ENCODE measurements at places on chromosomes 5 and 9.
A peak's percentile ranks its signal among the peaks of the same experiment; 100 is the strongest.

DNA sequence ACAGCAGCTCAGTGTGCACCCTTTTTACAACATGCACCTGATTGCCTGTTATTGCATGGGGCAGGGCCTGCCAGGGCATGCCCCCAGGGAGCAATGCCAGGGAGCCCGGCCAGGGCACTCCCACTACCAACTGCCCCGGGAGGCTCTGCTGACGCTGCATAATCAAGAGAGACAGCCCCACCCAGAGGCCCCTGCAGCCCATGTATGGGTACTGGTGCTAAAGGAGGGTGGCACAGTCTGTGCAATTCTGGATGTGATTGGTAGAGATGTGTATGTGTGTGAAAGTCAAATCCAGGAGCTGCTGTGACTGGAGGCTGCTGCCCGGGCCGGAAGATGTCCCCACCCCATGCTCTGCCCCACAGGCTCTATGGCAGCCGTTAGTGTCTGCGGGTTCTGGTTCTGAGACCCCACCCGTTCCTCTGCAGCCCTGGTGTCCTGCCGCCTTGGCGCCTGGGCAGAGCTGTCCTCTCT is 3.9 kb upstream of the NEURL1B start:
- DNase-seq, result no peak

- peak; percentile 18 for DNase-seq
Observed at GRCh38 chr9:100472788-100473275, at the start of gene TMEFF1. TSS of gene TMEFF1 (plus strand) at chr9:100473149. CDS start at chr9:100473545, 396 bp downstream.

DNA sequence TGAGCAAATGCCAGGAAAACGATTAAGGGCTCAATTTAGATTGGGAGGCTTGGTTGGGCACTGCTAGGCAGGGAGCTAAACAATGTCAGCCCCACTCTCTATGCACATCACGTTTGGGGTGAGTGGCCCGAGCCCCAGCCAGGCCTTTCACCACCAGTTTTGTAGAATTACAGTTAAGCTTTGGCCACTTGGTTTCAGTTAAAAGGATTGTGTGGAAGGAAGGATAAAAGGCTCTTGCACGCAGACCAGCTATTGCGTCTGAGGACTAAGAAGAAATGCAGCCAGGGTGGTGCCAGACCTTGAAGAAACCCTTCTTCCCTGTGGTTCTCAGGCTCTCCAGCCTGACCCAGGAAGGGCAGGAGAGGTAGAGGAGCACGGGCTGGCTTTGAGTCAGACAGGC is 125.3 kb upstream of the SLC44A1 start:
- no peak for DNase-seq

GRCh38 chr9:122526602-122527001 is 491 bp downstream of the OR1N1 start:
- DNase-seq, result no peak

DNA sequence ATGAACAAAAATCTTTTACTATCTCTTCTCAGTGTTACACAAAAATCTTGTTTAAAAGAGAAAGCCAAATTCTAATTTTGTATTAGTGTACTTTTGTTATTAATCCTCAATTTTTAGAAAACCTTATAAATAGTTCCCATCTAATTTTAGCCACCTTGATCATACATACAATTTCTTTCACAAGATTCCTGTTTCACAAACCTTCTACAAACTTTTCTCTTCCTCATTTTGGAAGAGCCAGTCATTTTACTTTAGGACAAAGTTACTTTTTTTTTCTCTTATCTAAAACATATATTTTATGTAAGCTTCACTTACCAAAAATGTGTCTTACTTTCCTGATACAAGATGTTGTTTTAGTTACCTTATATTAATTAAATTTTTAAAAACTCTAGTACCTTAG is 161.3 kb downstream of the YIPF5 start:
- DNase-seq, result no peak

GRCh38 chr5:135625961-135626360 is 47.2 kb upstream of the CXCL14 start:
- no peak for DNase-seq
